ENCODE measurements at places on chromosomes 7 and 10. TPM values are rescaled to one million over a fixed set of nuclear protein-coding genes. Genes with fewer than 3 reads are reported as not detected.

The CHAT gene
- 15.4 TPM for total RNA-seq

The TMEM229A gene
- total RNA-seq: not detected

The SLC18A3 gene
- total RNA-seq: 21.5 TPM

The EEPD1 gene
- 63.9 TPM for total RNA-seq

The KLF14 gene
- total RNA-seq: not detected

The FAM25C gene
- not detected for total RNA-seq

The GARIN1A gene
- 8.2 TPM for total RNA-seq

The ADCYAP1R1 gene
- 0.71 TPM for total RNA-seq

The PAX2 gene
- total RNA-seq: not detected
